ENCODE measurements at places on chromosomes 1 and 21.

- no peak for DNase-seq
Observed at GRCh38 chr1:203369666-203370065, 18.7 kb upstream of the FMOD start.

DNA sequence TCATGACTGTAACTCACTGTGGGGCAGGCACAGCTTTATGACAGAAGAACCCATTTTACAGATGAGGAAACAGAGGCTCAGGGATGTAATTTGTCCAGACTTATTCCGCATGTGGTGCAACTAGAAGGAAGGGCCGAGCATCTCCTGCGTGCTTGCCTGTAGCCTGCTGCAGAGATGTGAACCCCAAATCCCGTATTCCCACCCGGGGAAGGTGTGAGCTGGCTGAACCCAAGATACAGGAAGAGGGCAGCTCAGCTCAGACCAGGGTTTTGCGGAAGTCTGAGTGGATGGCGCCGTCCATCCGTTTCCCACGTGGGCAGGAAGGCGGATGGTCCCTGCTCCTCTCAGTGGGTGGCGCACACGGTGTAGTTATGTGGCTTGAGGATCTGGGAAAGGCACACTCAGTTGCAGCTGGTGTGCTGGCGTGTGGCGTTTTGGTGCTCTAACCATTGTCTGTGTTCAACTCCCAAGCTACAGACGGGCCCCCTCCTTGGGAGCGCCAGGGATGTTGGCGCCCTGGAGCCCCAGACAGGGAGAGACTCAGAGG, 1.2 kb downstream of the CROCC start:
- DNase-seq, result no peak

DNA sequence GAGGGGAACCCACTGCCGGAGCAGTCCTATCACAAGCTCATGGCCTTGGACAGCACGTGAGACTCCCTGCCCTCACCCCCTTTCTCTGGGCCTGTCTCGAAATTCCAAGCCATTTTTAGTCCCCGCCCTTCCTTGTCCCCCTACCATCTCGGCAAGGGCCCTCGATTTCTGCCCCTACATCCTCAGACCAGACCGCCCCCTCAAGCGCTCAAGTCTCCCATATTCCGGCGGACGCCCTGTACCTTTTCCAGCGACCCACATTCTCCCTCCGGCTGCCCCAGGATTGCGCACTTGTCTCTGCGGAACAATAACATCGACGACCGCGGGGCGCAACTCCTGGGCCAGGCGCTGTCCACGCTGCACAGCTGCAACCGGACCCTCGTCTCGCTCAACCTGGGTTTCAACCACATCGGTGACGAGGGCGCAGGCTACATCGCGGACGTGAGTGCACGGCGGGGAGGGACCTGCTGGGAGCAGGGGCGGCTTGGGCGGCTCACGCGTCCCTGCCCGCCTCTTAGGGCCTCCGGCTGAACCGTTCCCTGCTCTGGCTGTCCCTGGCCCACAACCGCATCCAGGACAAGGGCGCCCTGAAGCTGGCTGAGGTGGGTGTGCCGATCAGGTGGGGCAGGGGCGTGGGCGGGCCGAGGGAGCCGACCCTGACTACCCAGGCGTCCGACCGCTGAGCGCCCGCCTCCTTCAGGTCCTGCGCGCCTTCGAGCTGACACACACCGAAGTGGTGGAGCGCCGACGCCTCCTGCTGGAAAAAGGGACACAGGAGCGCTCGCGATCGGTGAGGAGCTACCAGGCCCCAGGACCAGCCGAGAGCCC, 7.0 kb downstream of the LRRC71 start:
- peak; percentile 74 for DNase-seq

DNA sequence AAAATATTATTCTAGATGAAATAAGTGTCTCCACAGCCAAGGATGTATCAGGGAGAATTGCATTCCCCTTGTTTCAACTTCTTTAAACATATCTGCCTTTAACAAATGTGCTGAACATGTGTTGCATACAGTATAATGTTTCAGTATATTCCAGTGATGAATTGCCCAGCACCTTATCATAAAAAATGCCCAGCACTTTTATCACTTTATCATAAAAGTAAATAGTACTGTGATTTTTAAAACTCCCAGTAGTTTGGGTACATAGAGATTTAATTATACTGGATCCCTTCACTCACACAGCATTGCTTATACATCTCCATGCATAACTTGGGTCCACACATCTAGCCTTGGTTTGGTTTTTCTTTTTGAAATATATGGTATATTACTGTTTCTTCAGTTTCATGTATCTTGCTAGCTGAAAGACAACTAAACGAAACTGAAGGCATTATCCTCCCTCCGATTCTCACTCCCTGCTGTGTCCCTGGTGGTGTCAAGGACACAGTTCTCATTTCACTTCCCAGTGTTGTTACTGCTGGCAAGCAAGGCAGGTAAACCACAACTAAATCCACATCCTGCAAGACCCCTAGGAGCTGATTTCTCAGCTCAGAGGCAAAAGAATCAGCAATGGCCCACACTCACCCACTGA, 118.2 kb upstream of the SLC44A3 start:
- no peak for DNase-seq

DNA sequence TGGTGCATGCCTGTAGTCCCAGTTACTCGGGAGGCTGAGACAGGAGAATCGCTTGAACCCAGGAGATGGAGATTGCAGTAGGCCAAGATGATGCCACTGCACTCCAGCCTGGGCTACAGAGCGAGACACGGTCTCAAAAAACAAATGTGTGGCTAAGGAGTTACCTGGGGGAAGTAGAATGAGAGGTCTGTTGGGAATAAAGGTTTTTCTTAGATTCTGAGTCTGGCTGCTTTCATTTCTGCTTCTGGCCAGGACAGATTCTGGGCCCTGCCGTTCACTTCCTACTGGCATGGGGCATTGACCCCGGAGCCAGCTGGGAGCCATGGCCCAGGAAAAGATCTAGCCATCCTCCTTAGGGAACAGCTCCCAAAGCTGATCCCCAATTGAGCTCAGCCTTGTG, 420 bp upstream of the DCDC2B start:
- DNase-seq, result no peak

- DNase-seq, result no peak
Observed at GRCh38 chr1:153791648-153792253, 16.5 kb downstream of the SLC27A3 start.

DNA sequence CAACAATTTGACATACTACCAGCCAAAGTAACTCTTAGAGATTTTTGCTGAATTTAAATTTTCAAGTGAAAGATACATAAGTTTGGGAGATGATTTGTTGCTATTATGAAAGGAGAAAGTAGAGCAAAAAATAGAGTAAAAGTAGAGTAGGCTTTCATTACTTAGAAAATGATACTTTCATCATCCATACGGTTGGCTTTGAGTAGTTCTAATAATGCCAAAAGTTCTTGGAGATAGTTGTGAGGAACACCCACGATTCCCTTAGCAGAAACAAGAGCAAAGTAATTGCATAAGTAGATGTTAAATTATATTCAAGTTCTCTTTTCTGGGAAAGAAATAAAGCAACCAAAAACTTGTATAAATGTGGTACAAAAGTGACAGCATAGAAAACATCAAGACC, 95.0 kb upstream of the VAV3 start:
- DNase-seq, result no peak

GRCh38 chr1:172322219-172323061, 98.0 kb upstream of the C1orf105 start:
- peak; percentile 99 for DNase-seq

DNA sequence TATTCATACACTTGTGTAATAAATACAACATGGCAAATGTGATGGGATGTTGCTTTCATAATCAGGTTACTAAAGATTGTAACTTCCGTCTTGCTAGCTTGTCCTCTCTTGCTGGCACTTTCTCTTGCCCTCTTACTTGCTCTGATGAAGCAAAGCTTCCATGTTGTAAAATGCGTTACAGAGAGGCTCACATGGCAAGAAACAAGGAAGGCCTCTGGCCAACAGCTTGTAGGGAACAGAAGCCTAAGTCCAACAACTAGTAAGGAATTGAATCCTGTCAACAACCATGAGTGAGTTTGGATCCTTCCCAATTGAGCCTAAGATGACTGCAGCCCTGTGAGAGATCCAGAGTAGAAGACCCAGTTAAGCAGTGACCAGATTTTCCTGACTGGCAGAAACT, 15.4 kb downstream of the TMED5 start:
- no peak for DNase-seq

GRCh38 chr1:18948048-18948912, 8.2 kb downstream of the IFFO2 start:
- DNase-seq, result no peak
